ENCODE measurements at places on chromosomes 3 and 15.

DNA sequence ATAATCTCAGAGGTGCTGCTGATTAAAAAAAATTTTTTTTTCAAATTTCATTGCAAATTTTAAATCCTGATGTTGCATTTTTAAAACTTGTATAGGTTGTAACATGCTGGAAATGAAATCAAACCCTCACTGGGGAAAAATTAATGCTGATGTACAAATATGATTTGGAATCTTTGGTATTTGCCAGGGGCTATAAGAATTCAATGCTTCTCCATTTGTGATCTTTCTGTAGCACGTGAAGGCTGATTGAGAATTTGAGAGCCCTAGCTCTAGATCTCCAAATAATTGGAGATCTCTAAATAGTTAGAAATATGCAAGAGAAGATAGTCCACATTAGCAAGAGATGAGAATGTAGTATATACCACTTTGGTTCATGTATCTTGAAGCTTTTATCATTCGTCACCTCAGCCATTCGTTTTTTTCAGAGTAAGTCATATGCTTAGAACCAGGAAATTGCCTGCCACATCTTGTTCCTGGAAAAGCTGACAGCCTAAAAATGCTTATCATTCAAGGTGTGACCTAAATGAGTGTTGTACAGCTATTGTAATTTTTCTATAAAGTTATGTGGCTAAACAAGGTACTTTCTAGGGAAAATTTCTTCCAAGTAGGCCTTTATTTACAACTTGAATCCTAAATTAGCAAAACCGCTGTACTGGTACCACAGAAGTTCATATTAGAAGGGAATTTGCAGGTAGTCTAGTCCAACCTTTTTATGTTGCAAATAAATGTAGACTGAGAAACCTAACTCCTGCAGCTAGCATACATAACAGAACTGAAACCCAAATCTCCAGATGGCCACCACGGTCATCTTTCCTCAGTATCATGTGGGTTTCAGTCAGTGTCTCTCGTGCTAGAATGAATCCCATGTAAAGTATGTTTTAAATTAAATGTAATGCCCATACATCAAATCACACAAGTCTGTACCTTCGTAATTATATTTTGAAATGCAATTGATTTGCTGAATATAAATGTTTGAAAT lies 48.5 kb downstream of the FNDC3B start:
- no peak for DNase-seq

- no peak for DNase-seq
Measured at GRCh38 chr3:115423170-115423569, 200.1 kb upstream of the GAP43 start.

- DNase-seq: no peak
Measured at GRCh38 chr3:110989446-110989845, 82.2 kb upstream of the NECTIN3 start.

GRCh38 chr3:179666436-179667035 lies 13.7 kb downstream of the USP13 start:
- no peak for DNase-seq

DNA sequence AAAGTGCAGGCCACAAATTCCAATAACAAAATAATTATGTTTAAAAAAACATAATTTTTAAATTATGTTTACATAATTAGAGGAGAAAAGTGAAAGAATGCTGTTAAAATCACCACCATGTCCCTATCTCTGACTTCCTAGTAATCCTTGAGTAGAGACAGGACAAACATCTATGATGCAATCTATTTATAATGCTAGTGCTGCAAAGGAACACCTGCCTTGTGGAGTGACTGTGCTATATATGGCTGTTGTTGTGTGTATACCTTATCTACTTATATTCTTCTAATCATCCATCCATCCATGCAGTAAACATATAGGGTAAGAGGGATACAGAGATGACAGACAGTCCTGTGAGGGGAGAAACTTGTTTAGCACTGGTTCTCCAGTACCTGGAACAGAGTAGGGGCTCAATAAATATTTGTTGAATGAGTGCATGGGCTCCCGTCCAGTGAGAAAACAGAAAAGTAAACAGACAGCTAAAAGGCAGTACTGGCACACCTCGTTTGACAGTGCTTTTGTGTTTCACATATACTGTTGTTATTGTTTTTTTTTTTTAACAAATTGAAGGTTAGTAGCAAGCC lies 229.3 kb upstream of the UBE2E1 start:
- no peak for DNase-seq

DNA sequence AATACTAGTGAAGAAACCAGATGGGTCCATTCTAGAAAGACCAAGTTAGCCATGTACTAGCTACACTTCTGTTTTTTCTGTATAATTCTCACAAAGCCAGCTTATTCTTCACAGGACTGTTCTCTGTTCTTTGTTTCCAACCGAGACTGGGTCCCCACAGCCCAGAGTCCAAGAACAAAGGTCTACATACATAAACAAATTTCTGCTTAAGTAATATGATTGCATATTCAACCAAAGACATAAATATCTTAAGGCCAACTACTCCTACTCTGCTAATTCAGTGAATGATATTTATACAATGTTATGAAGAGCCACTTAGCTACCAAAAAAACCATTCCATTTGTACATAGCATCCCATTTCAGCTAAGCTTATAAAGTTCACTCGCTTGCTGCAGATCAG lies 299.8 kb upstream of the CCDC54 start:
- DNase-seq: no peak

GRCh38 chr15:61742591-61742990 lies 317.7 kb downstream of the VPS13C start:
- no peak for DNase-seq

Measured in H1 (cell line).